NB4 (cell line): ENCODE measurements at places on chromosomes 5 and 9.

DNA sequence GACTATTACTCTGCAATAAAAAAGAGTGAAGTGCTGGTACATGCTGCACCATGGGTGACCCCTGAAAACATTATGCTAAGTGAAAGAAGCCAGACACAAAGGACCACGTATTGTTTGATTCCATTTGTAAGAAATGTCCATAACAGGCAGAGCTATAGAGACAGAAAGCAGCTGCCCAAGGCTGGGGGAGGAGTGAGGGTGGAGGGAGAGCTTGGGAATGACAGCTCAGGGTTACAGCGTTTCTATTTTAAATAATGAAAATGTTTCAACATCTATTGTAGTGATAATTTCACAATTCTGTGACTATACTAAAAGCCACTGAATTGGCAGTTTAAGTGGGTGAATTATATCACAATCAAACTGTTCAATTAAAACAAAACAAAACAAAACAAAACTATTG is 81.7 kb downstream of the MYO10 start:
- no peak for DNase-seq

GRCh38 chr9:86885232-86885631 is 62.1 kb downstream of the GAS1 start:
- no peak for DNase-seq

- no peak for DNase-seq
Measured at GRCh38 chr9:126707083-126707482, 93.4 kb downstream of the LMX1B start.

- DNase-seq = no peak
Measured at GRCh38 chr5:173624282-173624681, 7.8 kb upstream of the BOD1 start.

- DNase-seq = no peak
Measured at GRCh38 chr5:56340196-56340980, 107.3 kb upstream of the ANKRD55 start.

- no peak for DNase-seq
Measured at GRCh38 chr5:144332265-144332664, 161.6 kb downstream of the KCTD16 start.

DNA sequence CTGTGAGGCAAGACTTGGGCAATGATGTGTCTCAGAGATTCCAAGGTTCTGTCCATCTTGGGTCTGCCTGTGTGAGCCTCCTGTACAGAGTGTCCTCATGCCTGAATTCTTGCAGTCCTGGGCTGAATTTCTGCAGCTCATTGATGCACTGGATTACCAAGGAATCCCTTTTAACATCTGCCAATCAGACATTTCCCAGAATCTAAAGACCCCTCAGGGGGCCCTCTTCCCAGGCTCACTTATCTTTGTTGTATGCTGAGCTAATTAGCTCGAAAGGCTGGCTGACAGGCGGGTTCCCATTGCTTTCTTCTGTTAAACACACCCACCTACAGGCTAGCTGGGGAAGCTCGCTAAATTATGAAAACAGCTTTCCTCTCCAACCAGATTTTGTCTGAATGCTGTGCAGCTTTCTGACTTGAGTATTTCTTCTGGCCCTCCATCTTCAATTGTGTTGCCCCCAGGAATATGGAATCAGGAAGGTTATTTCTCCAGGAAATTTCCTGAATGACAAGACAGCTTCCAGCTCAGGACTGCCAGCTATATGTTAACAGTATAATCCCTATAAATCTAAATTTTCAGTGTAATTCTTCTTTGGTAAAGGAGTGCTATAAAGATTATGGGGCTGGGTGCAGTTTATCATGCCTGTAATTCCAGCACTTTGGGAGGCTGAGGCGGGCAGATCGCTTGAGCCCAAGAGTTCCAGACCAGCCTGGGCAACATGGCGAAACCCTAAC is at the start of gene LIX1:
Gene LIX1, minus strand, starts transcription at position 91 of the 734 bp plus-strand sequence. Its CDS starts 35 bp downstream, at position 56.
- peak; percentile 55 for DNase-seq

DNA sequence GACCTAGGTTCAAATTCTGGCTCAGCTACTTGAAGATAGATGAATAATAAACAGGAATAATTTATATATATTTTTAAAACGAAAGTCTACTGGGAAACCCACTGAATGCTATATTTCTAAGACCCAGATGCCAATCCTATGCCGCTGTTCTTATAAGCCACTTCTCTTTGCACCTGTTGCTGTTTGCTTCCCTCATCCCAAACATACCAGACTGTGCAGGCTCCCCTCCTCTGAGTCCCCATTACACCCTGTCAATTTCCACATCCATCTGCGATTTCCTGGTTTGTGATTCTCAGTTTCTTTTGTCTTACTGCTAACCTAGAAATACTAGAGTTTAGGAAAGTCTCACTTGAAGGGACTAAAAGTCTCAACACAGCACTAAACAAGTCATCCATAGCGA is 92.8 kb upstream of the CAST start:
- DNase-seq = no peak

GRCh38 chr9:128898845-128899565 is 17.1 kb downstream of the LRRC8A start:
- no peak for DNase-seq

- peak; percentile 86 for DNase-seq
Measured at GRCh38 chr9:128007566-128008138, 26.9 kb upstream of the EEIG1 start.

- peak; percentile 30 for DNase-seq
Measured at GRCh38 chr5:143200781-143201398, 202.6 kb downstream of the NR3C1 start.

GRCh38 chr5:20469792-20470191 is 481.8 kb upstream of the CDH18 start:
- no peak for DNase-seq

DNA sequence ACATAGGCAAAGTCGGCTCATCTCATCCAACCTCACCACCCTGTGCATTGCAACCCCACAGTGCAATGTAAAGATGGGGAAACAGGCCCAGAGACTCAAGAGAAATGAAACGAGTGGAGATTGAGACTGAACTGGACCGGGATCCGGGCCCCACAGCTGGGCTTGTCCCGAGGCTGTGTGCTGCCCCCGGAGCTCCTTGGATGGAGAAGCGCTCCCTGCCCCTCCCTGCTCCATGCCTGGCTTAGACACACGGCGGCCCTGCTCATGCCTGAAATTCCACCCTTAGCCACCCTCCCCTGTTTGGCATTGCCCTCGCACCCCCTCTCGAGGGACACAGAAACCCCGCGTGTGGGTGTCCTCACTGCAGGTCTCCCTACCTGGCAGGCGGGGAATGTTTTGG is 27.2 kb upstream of the FCN1 start:
- no peak for DNase-seq

DNA sequence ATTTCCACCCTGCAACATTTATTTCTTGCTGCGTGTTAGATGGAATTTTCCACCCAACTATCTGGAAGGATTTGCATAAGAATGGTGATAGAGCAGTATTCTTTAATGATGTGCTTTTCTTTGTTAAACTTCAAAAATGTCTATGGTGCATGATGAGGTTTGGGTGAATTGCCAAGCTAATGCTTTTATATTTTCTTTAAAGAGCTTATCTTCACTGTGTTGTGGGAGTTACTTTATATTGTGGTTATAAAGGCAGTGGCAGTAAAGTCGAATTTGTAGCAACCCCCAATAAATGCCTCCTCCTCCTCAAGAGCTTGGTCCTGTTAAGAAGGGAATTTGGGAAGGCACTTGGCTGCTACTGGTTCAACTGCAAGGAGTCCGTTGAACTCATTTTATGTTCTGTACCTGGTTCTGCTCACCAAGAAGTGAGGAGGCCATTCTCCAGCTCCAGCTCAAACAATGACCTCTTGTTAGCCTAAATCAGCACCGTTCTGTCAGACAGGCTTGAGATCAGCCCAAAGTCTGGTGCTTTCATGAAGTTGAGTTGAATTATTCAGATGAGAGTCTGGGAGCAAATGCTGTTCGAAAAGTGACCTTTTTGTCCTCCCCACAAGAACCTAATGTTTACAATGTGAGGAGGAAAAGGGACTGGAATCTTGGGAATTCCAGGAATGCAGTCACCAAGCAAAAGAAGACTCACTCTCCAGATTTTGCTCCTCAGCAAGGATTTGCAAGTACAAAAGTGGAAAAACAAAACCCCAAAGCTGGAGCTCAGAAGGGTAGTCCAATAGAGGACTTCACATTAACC is 217.0 kb downstream of the TMEM38B start:
- DNase-seq = no peak

DNA sequence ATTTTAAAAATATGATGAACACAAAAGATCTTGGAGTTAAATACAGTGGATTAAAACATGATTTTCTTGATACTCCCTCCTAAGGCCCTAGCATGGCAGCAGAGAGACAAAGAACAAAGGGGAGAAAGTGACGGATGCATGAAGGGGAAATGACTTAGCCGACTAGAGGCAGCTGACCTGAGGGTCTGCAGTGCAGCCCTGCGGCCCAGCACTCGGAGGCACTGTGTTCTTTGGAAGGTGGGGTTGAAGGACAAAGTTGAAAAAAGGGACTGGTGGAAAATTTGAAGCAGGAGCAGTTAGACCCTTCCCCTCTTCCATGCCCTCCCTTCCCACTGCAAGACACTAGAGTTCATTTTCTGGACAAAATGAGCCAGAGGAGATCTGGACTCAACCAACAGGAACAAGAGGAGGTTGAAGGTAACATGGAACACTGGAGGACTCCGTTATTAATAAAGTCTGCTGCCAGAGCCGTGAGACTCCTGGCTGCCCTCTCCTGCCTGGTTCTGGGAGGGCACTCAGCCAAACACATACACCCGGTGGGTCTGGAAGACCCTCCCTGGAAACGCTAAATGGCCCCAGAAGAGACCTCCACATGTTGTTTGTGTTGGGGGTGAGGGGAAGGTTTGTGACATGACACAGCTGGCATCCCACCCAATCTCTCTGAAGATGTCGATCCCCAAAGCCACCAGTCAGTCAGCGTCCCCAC is 98.1 kb downstream of the JMY start:
- no peak for DNase-seq

DNA sequence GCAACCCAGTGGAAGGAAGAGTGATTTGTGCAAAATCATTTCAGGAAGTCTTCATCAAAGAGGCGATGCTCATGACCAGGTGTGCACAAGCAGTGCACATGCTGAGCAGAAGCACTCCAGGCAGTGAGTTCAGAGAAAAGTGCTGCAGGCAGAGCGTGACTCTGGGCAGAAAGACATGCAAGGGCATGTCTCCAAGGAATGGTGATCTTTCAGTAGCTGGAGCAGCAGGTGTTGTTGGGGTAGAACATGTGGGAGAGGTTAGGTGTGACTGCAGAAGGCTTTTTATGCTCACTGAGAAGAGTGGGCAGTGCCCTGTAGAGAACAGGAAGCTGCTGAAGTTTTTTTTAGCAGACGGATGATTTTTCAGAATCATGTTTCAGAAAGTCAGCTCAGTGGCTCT is 545.4 kb upstream of the TLE4 start:
- no peak for DNase-seq

DNA sequence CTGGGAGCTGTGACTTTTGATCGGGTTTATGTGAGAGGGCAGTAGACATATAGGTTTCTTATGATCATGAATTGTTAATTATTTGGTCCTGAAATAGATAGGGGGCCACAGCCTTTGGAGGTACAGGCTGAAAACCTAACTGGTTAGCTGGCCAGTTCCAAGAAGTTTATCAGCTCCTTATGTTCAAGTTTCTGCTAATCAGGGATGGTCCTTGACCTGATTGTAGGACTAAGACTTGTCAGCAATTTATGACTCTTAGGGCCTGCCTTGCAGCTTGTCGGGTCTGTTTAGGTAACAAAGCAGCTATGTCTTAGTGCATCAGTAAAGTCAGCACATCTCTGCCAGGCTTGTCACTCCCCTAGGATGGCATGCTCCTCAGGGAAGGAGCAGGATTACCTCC is 151.8 kb upstream of the RUSC2 start:
- no peak for DNase-seq

DNA sequence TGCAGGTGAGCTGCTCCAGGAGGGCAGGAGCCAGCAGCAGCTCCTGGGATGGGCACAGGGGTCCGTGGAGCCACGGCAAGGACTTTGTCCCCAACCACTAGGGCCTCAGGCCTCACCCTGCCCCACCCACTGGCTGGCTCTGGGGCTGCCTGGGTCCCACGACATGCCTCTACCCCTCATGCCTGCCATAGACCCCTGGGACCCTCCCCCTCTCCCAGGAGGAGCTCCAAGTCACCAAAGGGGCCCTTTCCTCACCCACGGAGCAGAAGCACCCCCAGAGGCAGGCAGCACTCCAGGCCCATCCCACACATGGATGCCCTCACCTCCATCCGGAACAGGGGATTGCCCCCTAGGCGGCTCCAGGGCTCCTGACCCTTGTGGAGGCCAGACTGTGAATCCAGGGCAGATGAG is 6.5 kb downstream of the ABCA2 start:
- no peak for DNase-seq

- DNase-seq = no peak
Measured at GRCh38 chr5:72597456-72597948, 90.3 kb upstream of the ZNF366 start.

GRCh38 chr9:72743836-72744235 is 209.0 kb downstream of the ALDH1A1 start:
- no peak for DNase-seq

DNA sequence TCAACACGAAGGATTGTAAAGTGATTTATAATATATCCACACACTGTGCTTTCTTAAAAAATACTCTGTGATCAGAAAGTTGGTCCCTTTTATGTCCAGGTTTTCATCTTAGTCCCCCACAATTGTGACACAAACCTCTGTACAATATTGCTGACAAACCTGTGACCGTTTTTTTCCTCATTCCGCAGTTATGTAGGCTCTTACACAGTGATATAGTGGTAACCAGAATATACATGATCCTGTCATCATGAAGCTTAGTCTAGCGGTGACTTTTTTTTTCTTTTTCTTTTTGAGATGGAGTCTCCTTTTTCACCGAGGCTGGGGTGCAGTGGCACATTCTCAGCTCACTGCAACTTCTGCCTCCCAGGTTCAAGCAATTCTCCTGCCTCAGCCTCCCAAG is 8.7 kb downstream of the ANP32B start:
- no peak for DNase-seq

DNA sequence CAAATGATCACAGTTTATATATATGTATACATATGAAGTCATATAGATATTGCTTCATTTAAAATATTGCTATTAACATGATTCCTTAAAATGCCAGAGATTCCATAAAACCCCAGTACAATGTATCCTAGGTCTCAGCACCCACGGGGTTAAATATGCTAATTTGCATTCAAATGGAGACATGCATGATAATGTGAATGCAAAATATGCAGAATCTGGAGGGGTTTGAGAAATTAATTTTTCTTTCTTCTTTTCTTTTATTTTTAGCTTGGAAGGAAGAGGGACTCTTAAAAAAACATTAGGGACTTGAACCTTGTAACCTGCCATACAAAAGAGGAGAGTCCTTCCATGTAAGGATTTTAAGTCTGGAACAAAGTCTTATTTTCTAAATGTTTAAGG is 211.9 kb downstream of the MEF2C start:
- no peak for DNase-seq
